CD4-positive, alpha-beta memory T cell (primary cell): ENCODE measurements at places on chromosomes 1 and 21.
A peak's percentile ranks its signal among the peaks of the same experiment; 100 is the strongest.

DNA sequence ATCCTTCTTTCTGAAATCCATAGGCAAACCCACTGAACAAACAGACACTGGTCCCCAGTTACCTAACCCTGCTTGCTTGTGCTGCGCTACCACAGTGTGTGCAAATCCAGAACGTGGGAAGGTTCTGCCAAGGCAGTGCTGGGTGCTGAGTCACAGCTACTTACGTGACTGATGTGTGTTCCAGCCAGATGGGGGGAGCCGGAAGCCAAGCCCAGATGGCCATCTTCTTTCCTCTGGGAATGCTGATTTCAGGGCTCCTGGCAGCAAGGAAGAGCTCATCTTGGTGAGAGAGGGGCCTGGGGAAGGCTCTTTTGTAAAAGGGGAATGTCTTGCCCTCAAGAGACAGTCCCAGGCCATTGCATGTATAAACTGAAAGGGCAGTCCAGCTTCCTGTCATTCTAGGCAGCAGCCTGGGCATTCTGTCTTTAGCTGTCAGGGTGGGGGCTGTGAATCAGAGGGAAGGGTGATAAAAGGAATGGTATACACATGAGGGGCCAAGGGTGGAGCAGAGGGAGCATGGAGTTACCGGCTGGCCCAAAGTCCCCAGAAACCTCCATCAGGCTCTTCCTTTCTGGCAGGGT, 54.1 kb downstream of the CD46 start:
- DNase-seq: no peak

GRCh38 chr1:4781646-4782045, 127.2 kb downstream of the AJAP1 start:
- DNase-seq: no peak

DNA sequence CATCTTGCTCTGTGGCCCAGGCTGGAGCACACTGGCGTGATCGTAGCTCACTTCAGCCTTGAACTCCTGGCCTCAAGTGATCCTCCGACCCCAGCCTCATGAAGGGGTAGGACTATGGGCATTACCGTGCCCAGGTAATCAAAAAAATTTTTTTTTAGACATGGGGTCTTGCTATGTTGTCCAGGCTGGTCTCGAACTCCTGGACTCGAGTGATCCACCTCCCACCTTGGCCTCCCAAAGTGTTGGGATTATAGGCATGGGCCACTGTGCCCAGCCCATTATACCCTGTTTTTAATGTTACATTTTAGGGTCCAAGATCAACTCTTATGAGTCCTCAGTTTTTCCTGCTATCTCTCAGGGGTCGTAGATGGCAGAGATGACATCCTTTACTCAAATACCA, 6.3 kb downstream of the MRAP start:
- no peak for DNase-seq

- peak; percentile 54 for DNase-seq
These were observed 9.2 kb downstream of the IKBKE start for GRCh38 chr1:206479183-206480125.

DNA sequence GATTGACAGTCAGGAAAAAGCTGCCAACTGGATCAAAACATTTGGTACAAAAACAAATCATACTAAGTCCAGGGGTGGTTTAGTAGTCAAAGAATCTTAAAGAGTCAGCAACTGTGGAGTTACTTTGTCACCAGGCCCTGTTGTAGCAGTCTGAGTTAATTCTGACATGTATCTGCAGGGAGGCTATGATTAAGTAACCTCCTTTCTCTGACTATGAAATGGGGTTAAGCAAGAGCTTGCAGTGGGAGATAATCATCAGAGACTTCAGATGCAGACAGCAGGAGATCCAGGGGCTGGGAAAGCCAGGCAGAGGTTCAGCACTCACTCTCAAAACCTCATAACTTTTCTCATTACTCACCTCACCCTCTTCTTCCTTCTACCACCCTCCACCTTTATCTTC, 99.2 kb upstream of the BTG3 start:
- no peak for DNase-seq

DNA sequence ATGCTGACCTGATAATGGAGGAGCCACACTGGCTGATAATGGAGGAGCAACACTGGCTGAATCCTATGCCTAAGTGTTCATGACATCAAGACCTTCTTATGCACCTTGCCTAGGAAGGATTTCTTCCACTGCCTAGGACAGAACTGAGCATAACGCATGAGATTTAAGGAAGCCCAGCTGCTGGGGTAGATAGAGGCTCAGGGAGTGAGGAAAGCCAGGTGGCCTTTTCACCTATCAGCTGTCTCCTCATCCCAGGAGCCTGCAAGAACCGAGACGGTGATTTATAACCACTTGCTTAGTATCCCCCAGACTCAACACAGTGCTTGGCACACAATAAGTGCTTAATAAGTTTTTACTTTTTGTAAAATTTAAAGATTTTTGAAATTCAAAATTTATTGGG, 7.4 kb upstream of the CTBS start:
- no peak for DNase-seq

- DNase-seq: no peak
These were observed 59.9 kb upstream of the QSOX1 start for GRCh38 chr1:180094705-180095295.

DNA sequence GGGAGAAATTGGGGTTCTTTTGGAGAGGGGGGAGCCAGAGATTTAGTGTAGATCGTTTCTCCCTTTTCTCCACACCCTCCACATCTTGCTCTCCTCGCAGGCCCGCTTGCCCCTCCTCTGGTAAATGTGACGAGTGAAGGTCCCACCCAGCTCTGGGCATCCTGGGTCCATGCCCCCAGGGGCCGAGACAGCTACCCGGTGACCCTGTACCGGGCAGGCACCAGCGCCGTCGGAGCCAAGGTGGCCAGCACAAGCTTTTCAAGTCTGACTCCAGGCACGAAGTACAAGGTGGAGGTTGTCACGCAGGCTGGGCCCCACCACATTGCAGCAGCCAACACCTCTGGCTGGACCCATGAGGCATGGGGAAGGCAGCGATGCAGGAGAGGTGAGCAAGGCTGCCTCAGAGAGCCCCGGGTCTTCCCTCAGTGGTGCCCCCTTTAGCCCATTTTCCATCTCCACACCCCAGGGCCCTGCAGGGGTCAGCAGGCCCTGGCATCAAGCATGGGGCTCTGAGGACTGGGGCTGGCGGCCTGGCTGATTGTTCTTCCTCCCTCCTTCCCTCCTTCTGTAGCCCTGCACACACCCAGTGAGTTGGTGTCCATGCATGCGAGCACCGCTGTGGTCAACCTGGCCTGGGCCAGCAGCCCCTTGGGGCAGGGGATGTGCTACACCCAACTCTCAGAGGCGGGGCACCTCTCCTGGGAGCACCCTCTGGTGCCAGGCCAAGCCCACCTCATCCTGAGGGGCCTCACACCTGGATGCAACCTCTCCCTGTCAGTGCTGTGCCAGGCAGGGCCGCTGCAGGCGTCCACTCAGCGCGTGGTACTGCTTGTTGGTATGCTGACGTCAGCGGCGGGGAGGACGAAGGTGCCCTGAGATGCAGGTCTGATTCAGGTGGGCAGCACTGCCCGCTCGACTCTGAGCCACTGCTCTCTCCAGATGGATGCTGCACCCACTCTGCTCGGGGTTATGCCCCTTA, 16.4 kb upstream of the LGR6 start:
- no peak for DNase-seq
